HCT116 (cell line): ENCODE measurements at places on chromosomes 2 and 18. TPM values are rescaled to one million over a fixed set of nuclear protein-coding genes. Genes with fewer than 3 reads are reported as not detected.

Gene ODC1
- total RNA-seq = 231 TPM

- no peaks in the 10 kb centered on the region for H3K36me3 ChIP-seq
- H3K27ac ChIP-seq = no peak overlapping the region
- no peak for DNase-seq
- H3K4me3 ChIP-seq = no peak overlapping the region
Observed at GRCh38 chr18:74768096-74768495, 170.4 kb downstream of the ZNF407 start.

DNA sequence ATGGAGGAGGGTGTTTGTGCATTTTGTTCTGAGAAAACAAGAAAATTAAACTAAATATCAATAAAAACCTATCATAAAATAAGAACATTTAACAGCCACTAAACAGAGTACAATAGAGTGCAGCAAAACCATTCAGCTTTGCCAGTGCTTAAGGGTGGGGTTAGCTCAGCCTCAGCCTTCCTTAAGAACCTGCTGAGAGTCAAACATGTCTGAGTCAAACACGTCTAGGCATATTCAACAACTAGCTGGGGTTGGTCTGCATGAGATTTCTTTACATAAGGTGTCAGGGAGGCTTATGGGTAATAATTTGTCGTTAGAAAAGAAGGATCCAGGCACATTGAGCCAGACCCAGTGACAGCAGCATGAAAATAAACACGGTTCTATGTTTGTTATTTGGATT lies 298.2 kb downstream of the SP3 start:
- no peaks in the 10 kb centered on the region for H3K36me3 ChIP-seq
- H3K4me1 ChIP-seq = no peaks in the 10 kb centered on the region
- no peaks in the 10 kb centered on the region for H3K27me3 ChIP-seq
- DNase-seq = no peak
- no peak overlapping the region for H3K4me3 ChIP-seq
- H3K27ac ChIP-seq = no peak overlapping the region

- no peaks in the 10 kb centered on the region for H3K4me1 ChIP-seq
- no peaks in the 10 kb centered on the region for H3K27me3 ChIP-seq
- H3K36me3 ChIP-seq = no peaks in the 10 kb centered on the region
- no peak overlapping the region for H3K27ac ChIP-seq
- no peak for DNase-seq
- no peak overlapping the region for H3K4me3 ChIP-seq
Observed at GRCh38 chr2:109000738-109001137, 11.7 kb upstream of the EDAR start.

GRCh38 chr18:3748086-3748485 lies 298.1 kb downstream of the TGIF1 start:
- no peaks in the 10 kb centered on the region for H3K4me1 ChIP-seq
- H3K27ac ChIP-seq = no peak overlapping the region
- H3K36me3 ChIP-seq = no peaks in the 10 kb centered on the region
- no peak for DNase-seq
- H3K27me3 ChIP-seq = no peaks in the 10 kb centered on the region

Gene CD226
- 1.2 TPM for total RNA-seq

DNA sequence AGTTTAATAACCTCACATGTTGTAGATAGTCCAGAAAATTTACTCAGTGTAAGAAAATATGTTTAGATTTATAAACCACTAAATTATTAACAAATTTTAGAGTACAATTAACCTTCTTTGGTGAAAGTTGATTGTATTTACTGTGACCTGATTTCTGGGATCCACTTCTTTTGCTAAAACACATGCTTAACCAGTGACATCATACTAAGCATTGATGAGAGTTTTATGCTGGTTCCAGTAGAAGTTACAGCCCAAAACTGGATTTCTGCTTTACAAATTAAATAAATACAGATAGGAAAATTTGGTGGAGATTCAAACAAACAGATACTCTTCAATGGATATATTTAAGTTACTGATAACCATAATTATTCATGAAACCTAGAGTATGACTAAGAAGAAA lies 40.9 kb downstream of the RBBP8 start:
- peaks cover 26% of the 10 kb centered on the region for H3K4me1 ChIP-seq
- no peak for DNase-seq
- no peak overlapping the region for H3K4me3 ChIP-seq
- H3K27me3 ChIP-seq = no peaks in the 10 kb centered on the region
- H3K27ac ChIP-seq = no peak overlapping the region

DNA sequence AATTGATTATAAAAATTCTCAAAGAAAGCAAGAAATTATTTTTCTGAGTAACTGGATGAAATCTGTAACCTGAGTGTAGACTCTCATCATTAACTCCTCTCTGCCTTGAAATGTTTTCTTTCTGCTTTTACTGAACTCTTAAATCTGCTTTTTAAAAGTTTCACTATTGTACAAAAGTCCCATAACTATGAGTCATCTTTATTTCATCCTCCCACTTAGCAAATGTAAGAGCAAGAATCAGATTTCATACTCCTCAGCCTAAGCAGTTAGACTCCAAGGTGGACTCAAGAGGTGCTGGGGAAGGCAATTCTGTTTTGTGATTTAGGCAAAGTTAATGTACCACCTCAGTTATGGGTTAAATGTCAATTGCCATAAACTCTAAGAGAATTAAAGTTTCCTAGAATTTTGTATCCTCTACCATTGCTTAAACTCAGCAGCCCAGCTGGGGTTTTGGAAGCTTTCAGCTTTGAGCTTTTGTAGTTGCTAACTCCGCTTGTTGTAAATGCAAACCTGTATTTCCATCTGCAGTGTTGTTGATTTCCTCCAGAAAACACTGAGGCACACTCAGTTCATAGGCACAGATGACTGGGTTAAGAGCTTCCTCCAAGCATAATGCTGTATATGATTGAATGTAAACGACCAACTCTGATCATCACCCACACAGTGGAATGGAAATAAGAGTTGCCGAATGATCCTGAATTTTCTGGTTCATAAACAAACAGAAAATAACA lies 268.8 kb downstream of the ARHGAP15 start:
- H3K36me3 ChIP-seq = no peaks in the 10 kb centered on the region
- H3K27ac ChIP-seq = no peak overlapping the region
- no peak overlapping the region for H3K4me3 ChIP-seq
- no peaks in the 10 kb centered on the region; the same call in 1 of the 2 replicates for H3K27me3 ChIP-seq
- no peaks in the 10 kb centered on the region for H3K4me1 ChIP-seq
- no peak for DNase-seq

DNA sequence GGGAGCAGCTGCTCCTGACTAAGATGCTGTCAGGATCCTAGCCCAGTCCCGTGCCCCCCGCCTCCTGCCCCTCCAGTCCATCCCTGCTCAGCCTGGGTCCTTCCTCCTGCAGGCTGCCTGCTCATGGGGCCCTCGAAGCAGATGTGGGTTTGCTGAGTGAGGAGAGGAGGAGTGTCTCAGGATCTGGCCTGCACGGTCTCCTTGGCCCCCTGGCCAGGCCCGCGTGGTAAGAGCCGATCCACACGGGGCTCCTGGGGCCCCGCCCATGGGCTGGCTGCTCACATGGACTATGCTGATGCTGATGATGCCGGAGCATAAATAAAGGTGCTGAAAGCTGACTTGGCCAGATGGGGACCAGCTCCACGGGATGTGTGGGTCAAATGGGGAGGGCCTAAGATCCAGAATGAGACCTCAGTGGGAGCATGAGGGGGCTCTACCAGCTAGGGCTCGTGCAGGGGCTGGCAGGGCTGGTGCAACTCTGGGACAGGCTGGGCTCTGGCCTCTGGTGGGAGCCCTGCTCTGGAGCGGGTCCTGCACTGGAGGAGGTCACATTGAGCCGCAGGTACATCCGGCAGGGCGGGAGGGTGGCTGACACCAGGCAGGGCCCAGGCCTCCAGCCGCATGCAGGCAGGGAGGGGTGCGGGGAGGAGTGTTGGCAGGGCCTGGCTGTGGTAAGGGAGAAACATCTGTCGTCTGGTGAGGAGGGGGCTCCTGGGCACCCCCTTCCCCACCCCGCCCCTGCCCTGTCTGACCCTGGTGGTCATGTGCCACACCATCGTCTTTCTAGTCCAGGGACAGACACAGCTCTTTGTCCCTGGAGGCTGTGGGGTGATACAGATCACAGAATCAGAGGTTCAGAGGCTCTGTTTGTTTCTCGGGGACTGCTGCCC lies 275.3 kb upstream of the HDAC4 start:
- no peaks in the 10 kb centered on the region for H3K36me3 ChIP-seq
- H3K4me1 ChIP-seq = no peaks in the 10 kb centered on the region
- no peak overlapping the region for H3K27ac ChIP-seq
- no peak for DNase-seq

DNA sequence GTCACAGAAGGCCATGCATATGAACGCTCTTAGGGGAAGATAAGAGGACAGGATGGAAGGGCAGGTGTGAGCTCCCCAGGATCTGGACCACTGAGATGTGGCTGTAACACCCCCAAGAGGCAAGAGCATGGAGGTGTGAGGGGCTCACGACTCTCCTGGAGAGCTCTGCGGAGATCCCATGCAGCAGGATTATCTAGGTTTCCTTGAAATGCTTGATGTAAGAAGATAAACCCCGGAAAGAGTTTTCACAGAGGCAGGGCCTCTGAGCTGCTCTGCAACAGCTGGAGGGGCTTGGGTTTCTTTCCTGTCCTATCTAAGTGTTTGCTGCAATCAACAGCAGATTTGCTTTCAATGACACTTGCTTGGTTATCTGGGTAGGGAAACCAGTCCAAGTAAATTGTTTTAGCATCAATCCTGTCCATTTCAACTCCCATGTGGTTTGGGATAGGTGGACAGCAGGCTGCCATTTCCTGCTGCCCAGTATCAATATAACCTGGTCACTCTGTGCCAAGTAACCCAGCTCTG lies 138.9 kb downstream of the SMAD2 start:
- no peaks in the 10 kb centered on the region for H3K4me1 ChIP-seq
- H3K36me3 ChIP-seq = no peaks in the 10 kb centered on the region
- no peaks in the 10 kb centered on the region for H3K27me3 ChIP-seq

Gene STEAP3
- total RNA-seq = 32.3 TPM

Gene EFR3B
- total RNA-seq = 0.96 TPM

- H3K36me3 ChIP-seq = no peaks in the 10 kb centered on the region
- H3K27me3 ChIP-seq = no peaks in the 10 kb centered on the region
- no peak overlapping the region for H3K27ac ChIP-seq
- no peak for DNase-seq
Observed at GRCh38 chr2:82591718-82592117, 1867.4 kb downstream of the SUCLG1 start.
